Stimulated activated CD4-positive, alpha-beta T cell treated with anti-CD3 and anti-CD28 coated beads, TNF-alpha, amount 100 ng/mL, for 4 hours (primary cell): ENCODE measurements at places on chromosomes 1 and 21.

DNA sequence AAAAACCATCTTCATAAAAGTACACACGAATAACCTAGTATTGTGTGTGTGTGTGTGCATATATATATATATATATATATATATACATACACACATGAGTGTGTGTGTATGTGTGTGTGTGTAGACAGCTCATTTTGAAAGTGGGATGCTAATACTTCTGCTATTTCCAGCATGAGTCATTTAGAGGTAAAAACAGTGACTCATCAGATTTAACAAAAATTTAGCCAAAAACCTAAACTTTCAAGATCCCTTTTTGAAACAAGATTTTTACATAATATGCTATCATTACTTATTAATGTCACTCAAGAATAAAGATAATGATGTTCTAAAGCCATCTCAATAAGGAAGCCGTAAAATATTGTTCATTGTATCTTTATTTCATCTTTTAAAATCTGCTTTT, 35.6 kb upstream of the ADGRL4 start:
- DNase-seq = no peak

GRCh38 chr1:114122941-114123618, 30.6 kb downstream of the SYT6 start:
- DNase-seq = no peak

- no peak for DNase-seq
Measured at GRCh38 chr1:208048904-208049303, 138.0 kb upstream of the CD34 start.

DNA sequence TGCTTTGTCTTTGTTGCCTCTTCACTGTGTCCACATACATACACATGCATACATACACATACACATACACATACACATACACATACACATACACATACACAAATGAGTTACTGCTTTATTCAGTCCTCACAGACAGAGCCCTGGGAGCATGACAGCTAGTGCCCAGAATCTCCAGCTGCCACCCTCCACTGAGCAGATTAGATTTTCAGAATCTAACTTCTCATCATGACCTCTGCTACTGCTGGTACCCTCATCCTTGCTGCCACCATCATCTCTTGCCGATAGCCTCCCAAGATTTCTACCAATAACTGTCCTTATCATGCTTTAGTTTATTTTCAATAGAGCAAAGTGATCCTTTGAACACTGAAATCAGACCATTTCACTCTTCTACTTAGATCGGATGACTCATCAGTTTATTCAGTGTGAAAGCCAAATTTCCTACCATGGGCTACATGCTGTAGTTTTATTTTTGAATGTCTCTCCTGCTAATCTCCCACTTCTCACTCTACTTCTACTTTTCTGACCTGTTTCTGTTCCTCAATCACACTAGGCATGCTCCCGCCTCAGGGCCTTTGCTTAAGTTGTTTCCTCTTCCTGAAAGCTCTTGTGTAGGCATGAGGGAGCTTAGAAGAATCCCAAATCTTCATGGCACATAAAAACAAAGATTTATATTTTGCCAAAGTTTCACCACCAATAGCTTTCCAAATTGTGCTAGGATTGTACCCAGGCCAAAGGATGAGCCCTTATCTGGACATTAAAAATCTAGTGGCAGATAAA, 43.0 kb downstream of the ATP6V1G3 start:
- DNase-seq = no peak

DNA sequence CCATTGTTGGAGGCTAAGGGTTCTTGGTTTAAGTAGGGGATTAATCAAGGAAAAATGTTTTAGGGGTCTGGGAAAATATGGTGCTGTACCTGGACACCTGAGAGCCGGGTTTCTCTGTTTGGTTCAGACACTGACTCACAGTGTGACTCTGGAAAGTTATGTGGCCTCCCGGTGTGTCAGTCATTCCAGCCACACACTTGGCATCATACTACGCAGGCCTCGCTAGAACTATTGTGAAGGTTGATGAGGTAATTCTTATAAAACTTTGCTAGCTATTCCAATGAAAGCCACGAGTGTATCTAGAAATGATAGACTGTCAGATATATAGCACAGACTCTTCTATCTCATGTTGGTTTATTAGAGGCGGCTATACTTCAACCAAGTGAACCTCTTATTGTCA, 4.8 kb upstream of the CAMSAP2 start:
- DNase-seq = no peak

- DNase-seq = no peak
Measured at GRCh38 chr1:180946056-180946455, 33.4 kb downstream of the KIAA1614 start.

DNA sequence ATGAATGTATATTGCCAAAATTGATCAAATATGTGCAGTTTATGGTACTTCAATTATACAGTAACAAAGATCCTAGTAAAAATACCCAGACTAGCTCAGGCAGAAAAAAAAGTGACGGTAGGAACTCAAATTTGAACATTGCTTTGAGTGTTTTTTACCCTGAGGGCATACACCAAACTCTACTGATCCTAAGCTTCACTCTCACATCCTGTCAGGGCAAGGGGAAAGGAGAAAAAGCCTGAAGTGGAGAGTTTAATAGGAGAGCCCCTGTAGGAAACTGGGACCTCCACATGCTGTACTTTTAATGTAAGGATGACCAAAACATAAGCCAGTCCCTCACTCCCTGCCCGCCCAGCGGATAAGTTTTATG, 59.8 kb upstream of the GNG12 start:
- DNase-seq = no peak

DNA sequence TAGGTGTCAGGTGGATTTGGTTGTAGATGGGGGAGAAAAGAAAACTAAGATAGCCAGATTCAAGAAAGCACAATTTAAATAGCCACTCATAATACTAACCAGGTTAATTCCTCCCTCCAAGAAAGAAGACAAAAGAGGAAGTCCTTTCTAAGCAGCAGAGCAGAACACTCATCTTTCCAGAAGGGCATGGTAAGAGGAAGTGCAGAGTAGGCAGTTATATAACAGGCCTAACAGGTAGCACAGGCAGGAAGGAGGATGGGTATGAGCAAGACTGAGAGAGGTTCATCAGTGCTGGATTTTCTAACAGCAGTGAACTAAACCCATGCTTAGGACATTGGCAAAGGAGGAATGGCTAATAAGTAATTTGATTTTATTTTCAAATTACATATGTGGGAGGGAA, 517.5 kb downstream of the PLPP3 start:
- no peak for DNase-seq

- DNase-seq = no peak
Measured at GRCh38 chr1:67732750-67733151, 47.8 kb downstream of the GADD45A start.

- DNase-seq = no peak
Measured at GRCh38 chr1:174989536-174990220, 10.1 kb upstream of the CACYBP start.
